Posterior vena cava (tissue), 2 donors: ENCODE measurements at places on chromosomes 7 and 10. TPM values are rescaled to one million over a fixed set of nuclear protein-coding genes. Genes with fewer than 3 reads are reported as not detected.

- no peak for DNase-seq
Observed at GRCh38 chr7:6182993-6183392, 89.4 kb downstream of the CYTH3 start.

- DNase-seq = no peak
Observed at GRCh38 chr10:102451105-102451969, at the start of gene C10orf95. Gene C10orf95 (minus strand): TSS chr10:102451543. CDS start chr10:102451093, 450 bp downstream.

DNA sequence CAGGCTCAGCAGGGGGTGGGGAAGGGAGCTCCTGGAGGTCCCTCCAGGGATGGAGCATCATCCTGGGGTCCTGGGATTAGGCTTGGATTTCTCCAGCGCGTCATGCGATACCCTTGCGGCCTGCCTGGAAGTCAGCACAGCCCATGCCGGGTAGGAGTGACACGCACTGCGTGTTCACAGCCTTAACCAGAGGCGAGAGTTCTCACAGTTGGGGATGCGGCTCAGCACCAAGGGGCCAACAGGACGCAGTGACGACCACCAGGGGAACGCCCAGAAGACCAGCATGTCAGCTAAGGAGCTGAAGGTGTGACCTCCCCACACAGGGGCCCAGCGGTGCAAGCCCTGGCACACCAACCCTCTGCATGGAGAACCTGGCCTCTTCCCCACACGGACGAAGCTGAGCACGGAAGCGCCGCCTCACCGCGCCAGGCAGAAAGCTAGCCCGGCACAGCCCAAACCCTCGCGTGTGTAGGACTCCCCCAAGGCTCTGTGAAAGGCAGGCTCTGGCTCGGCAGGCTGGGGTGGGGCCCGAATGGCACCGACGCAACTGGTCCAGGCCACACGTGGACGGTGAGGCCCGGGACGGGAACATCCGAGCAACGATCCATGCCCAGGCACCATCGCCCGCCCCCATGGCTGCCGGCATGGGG, 198.6 kb downstream of the ELFN1 start:
- no peak for DNase-seq

SLC26A3 gene
- total RNA-seq = not detected
